AG04450 (cell line): ENCODE measurements at places on chromosomes 13 and 19.

DNA sequence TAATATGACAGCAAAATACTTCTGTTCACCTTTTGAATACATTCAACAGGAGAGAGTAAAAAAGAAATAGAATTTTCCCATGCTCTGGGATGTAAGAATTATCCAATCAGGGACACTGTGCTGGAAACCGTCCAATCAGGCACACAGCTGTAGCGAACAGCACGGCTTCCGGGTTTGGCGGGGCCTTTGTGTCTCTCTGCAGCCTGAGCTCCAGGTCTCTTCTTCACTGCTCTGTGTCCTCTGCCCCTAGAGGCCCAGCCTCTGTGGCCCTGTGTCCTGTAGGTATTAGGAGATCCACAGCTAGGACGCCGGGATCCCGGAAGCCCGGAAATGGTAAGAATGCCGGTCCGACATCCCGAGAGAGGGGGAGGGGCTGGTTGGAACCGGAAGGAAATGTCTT is 92.7 kb downstream of the ZNF737 start:
- DNase-seq: no peak

GRCh38 chr13:32019612-32020233 is 11.9 kb upstream of the FRY start:
- peak; percentile 63 for DNase-seq

DNA sequence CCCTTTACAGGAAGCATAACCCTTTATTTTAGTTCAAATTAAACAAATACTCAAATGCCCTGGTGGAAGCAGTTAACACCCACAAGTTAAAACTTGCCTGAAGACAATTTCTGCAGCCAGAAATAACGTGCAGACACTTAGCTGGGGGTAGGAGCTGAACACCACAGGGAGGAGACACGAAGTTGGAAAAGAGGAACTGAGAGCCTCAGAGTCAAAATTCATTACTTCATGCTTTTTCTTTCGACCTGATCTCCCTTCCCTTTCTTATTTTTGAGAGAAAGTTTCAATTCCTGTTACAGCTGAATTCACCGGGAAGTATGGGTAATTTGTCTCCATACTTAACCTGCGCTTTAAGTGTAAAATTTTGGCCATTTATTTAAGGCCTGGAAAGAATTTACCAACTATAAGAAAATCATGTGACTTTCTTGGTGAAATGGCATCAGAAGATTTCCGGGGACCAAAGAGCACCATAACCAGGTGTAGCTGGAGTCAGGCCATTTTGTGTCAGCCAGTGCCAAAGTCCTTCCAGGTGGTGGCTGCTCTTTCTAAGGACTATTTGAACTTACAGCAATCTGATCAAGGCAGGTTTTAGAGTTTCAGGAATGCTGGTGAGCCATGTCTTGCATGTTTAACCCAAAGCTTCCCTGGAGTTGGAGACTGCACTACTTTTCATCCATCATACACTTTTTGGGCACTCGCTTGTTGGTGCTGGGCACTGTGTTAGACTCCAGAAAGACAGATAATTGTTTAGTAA is 46.5 kb upstream of the RCBTB2 start:
- no peak for DNase-seq

GRCh38 chr13:85694992-85695391 is 104.2 kb downstream of the SLITRK6 start:
- no peak for DNase-seq

- DNase-seq: no peak
These were observed 7.1 kb downstream of the RBM26 start for GRCh38 chr13:79398915-79399314.

- DNase-seq: no peak
These were observed 1.4 kb upstream of the CD37 start for GRCh38 chr19:49333811-49334288.

- no peak for DNase-seq
These were observed 134.9 kb upstream of the SPACA7 start for GRCh38 chr13:112241288-112241687.

- DNase-seq: no peak
These were observed 2.2 kb upstream of the FCHO1 start for GRCh38 chr19:17748884-17749638.

DNA sequence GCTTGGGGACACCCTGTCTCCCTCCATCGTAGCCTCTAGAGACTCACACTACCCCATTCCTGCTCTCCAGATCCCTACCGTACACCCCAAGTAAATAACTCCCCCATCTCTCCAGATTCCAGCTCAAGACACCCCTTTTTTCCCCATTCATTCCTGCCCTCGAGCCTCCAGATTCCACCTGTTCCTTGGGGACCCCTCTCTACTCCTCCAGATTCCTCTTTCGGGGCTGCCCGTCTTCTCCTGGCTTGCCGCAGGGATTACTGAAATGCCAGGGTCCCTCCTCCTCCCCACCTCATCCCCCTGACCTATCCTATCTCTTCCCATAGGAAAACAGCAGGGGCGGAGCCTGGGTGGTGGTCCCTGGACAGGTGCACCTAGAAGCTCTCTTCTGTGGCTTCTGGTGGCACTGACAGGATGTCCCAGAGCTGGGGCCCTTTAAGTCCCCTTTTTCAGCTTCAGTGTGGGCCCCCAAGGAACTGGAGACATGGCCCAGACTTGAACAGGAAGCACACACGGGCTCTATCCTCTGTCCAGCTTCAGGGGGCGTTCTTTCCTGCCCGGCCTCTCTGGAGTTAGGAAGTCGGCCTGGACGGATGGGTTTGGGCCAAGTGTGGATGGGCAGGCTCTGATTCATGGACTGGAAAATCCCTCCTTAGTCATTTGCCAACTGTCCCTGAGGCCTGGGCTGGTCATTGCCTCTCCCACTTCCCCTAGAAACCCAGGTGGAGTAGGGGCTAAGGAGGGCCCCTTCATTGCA is 1.2 kb downstream of the ZSWIM4 start:
- DNase-seq: peak; percentile 86

GRCh38 chr19:48842789-48843162 is 6.5 kb upstream of the HSD17B14 start:
- DNase-seq: no peak

- DNase-seq: no peak
These were observed 37.8 kb upstream of the GAS6 start for GRCh38 chr13:113901642-113902041.

GRCh38 chr13:25571237-25571636 is 199.5 kb downstream of the ATP8A2 start:
- DNase-seq: no peak

DNA sequence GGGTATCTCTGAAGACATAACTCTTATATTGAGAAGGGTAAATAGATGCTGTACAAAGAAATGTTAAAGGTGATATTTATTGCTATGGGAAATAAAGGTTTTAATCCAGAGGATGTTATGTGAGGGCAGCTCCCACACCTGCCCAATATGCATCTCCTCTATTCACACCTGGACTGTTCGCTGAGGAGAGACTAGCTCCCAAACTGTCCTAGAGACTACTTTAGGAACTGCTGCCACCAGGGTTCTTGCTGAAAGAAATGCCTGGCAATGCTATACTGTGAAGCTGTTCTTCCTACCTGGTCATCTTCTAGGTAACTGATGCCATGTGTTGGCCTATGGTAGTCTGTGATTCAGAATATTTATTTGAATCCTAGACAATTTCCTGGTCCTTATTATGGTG is 1421.5 kb upstream of the SPRY2 start:
- no peak for DNase-seq

- DNase-seq: no peak
These were observed 686 bp downstream of the LENG8 start for GRCh38 chr19:54449701-54450069.

- DNase-seq: no peak
These were observed 17.1 kb upstream of the CHST8 start for GRCh38 chr19:33604651-33605050.

GRCh38 chr19:3420909-3421619 is 54.7 kb downstream of the NFIC start:
- no peak for DNase-seq

GRCh38 chr19:29054886-29055675 is 157.9 kb downstream of the UQCRFS1 start:
- no peak for DNase-seq

DNA sequence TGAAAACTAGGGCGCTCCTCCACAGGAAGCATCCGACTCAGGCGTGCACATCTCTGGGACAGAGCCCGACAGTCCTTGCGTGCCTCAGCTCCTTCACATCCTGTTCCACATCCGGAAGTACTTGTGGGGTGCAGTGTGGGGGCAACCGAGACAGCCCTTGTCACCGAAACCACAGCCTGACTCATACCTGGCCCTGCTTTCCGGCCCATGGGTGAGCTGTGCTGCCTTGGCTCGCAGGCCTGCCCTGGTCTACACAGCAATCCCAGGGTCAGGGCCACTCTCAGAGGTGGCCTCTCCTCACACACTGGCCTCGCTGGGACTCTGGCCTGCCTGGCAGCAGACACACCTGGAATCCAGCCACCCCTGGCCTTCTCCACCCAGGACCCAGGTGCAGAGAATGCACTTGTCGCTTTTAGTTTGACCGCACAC is 100.4 kb downstream of the STK24 start:
- DNase-seq: no peak

DNA sequence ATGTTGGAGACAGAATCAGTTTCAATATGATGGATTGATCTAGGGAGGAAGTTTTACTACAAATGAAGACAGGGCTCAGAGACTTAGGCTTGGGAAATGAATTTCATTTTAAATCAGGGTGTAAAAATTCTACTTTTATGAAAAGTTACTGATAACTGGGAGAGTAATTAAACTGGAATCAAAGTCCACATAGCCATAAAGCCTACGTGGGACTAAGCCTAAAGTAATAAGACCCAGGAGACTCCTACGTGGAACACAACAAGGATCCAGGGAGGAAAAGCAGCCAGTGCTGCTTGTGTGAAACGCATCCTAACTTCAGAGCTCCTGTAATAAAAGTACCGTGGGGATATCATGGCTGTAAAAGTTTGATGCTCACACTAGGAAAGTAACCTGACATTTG is 152.0 kb upstream of the MYO16 start:
- no peak for DNase-seq

- no peak for DNase-seq
These were observed 6.4 kb downstream of the C19orf47 start for GRCh38 chr19:40341601-40342482.

DNA sequence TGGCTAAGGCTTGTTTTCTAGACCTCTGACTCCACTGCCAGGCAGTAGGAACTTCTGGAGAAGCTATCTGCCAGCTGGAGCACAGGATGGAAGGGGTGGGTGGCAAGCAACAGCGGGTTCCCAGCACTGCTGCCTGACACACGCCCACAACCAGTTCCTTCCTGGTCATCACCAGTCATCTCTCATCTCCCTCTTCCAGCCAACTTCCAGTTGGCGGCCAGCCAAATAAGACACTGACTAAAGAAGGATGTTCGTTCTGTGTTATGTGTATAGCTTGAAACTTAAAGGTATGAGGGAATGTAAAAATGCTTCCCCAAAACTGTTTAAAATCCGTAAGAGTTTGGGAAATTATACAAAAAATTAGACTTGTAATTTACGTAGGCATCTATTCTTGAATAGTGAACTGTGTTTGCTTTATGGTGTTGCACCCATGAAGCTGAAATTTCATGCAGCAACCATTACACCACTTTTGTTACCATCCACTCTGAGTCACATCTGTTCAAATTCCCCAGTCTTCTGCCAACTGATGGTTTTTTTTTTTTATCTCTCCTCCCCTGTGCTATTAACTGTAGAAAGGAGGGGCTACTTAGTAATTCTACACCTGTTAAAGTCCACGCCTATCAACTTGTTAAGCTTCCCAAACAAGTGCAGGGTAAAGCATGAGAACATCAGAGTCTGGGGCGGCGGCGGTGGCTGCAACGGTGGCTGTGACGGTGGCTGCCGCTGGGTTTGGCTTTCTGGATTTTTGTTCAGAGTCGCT is 86.2 kb upstream of the FRY start:
- no peak for DNase-seq

GRCh38 chr19:2181633-2181997 is 17.9 kb downstream of the DOT1L start:
- DNase-seq: no peak

- DNase-seq: no peak
These were observed 29.6 kb downstream of the IRS2 start for GRCh38 chr13:109756778-109757177.

DNA sequence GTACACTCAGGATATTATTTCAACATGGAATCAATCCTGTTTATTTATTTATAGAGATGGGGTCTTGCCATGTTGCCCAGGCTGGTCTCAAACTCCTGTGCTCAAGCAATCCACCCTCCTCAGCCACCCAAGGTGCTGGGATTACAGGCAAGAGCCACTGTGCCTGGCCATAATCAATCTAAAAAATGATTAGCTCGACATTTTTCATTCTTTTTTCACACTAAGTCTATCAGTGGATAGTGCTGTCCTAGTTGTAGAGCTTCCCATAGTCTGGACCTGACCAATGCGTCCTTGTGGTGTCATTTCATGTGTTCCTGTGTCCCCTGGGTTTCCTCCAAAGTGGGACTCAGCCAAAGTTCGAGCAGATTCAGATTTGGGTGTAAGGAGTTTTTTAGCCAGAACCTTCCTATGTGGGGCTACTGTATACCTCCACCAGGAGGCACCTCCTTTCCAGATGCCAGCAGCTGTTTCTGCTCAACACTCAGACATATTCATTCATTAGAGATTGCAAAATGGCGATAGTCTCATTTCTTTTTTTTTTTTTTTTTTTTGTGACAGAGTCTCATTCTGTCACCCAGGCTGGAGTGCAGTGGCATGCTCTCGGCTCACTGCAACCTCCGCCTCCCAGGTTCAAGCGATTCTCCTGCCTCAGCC is 61.1 kb downstream of the MAP4K1 start:
- DNase-seq: no peak

DNA sequence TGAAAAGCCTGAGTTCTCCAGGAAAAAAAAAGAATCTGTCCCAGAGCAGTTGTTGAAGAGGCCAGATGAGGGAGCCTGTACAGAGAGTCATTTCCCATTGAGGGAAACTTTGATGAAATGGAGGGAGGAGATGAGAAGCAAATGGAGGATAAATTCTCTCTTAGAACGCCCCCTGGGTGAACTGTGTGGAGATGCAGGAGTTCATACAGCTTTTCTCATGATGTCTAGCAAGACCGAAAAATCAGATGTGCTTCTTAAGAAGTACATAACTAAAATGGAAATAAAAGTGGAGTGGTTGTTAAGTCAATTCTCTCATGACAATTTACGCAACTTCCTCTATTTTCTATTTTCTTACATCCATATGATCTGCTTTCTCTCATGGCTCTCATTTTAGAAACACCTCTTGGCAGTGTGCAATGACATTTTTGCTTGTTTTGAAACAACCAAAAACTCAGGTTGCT is 1263.1 kb downstream of the PCDH9 start:
- no peak for DNase-seq

DNA sequence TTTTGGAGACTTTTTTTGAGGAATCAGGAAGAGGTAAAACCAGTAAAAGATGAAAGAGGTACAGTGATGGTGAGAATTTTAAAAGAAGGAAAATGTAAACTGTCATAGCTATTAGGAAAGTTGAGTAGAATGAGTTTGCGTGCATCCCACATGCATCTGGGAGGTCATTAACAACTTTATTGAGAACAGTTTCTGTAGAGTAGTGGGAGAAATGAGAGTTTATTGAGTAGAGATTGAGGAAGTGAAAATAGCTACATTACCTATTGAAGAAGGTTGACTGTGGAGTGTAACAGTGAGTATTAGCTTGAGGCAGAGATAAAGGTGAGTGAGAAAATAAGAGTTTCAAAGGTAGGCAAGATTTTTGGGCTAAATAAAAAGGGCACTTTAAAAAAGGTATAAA is 38.7 kb downstream of the BRCA2 start:
- no peak for DNase-seq

- DNase-seq: no peak
These were observed 12.4 kb downstream of the MAST3 start for GRCh38 chr19:18109733-18110608.
